ENCODE measurements at places on chromosomes 3 and 15.

GRCh38 chr15:81098349-81098748 is 35.7 kb upstream of the CFAP161 start:
- no peak for DNase-seq

DNA sequence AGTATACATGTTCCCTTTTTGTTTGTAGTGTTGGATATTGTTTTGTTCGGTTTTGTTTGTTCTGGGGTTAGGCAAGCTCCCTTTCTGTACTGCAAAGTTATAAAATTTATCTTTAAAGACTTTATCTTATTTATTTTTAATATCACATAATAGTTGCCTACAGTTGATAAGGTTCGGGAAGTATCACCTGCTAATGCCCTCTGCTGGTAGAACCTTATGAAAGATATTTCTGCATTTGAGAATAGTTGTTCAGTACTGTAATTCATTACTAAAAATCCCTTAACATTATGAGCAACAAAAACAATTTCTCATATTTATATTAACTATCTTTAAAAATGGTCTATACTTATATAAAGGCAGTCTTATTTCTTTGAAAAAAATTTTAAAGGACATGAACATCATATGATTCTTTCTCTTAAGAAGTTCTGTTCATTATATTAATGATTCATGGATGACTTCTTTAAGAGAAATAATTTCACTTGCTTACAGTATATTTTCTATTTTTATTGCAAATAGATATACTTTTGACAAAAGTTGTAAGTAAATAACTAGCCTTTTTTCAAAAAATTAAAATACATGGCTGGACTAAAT is 1126.8 kb downstream of the SI start:
- no peak for DNase-seq

- no peak for DNase-seq
Observed at GRCh38 chr15:49758856-49759255, 138.0 kb downstream of the DTWD1 start.

- no peak for DNase-seq
Observed at GRCh38 chr3:55147406-55147805, 219.5 kb upstream of the LRTM1 start.

- DNase-seq = no peak
Observed at GRCh38 chr15:74136540-74136813, 6.1 kb downstream of the ISLR2 start.

DNA sequence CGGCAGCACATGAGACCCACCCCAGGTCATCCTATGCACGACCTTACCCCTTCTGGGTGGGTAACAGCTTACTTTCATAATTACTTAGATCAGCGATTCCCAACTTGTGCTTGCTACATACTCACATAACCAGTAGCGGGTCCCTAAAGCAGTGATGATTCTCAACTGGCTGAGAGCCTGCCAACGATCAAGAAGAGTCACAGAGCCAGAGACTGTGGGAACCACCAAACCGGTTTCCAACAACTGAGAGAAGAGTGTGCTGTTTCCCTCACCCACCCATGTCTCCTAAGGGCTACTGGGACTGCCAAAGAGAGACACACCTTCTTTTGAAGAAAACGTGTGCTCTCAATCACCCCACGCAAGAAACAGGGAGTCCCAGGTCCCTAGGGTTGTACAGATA is 12.0 kb upstream of the XXYLT1 start:
- DNase-seq = no peak

Data from left ventricle myocardium inferior (tissue), 1 donor.